ENCODE measurements at places on chromosomes 12 and 14. TPM values are rescaled to one million over a fixed set of nuclear protein-coding genes. Genes with fewer than 3 reads are reported as not detected.

DNA sequence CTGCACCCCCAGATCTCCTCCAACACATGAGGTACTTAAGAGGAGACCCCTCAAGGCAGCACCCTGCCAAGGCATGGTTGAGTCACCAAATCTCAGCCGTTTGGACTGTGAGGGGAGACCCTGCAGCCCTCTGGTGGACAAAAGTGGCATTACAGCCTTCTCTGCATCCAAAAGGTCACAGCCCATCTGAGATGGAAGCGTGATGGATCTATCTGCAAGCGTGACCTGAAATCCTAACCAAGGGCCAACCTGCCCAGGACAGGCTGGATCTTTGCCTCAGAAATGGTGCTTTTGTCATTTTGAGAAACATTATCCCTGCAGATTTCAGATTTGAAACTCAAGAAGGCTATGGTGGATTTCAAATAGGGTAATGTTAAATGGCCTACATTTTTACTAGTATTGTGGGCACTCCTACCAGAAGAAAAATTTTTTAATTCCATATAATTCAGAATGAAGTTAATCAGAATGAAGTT, 23.7 kb upstream of the DHRS4 start:
- H3K27me3 ChIP-seq, result no peaks in the 10 kb centered on the region
- H3K36me3 ChIP-seq, result no peaks in the 10 kb centered on the region
- no peak overlapping the region for H3K4me3 ChIP-seq
- no peaks in the 10 kb centered on the region for H3K4me1 ChIP-seq
- peak; percentile 25 for DNase-seq

DNA sequence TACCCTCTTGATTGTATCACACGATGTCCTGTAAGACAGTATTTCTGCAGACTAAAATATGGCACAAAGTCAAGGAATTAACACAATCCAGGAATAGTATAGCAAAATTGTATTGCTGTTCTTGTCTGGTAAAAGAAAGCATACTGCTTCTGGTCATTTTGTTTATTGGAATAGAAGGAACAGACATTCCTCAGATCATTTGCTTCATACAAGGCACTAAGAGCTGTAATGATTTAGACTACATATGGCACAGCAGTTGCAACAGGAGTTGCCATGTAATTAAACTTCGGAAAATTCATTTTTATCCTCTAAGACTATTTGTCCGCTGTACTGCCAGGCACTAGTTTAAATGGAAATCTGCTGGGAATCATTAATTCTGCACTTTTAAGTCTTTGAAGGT, 7.6 kb upstream of the KERA start:
- no peak overlapping the region for H3K4me3 ChIP-seq
- DNase-seq, result no peak
- no peaks in the 10 kb centered on the region for H3K27me3 ChIP-seq
- no peaks in the 10 kb centered on the region for H3K36me3 ChIP-seq
- H3K27ac ChIP-seq, result no peak overlapping the region

DNA sequence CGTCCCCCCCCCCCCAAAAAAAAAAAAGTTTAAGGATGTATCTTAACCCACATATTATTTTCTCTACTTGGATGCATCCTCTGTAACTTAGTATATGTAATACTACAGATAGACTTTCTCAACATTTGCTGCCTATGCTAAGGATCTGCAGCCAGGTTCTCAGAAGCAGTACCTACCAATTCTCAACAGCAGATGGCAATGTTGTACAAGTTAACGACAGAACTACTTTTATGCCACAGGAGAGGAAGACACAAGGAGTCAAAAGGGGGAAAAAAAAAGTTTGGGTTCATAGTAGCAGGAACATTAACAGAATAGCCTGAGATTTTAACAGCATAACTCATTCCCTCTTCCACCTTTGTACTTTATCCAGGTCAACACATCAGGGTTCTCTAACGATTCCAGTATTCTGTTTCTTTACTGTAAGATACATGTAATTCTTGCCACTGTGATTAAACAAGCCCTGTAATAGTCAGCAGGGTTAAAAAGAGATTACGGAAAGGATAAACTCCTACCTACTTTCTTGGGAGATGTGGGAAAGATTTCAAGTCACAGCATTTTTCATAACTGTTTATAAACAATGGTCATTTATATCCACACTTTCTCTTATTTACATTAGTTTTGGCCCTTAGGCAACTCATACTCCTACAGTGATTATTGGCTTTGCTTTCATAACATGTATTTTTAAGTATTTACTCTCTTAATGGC, 5.7 kb upstream of the NEK9 start:
- H3K27me3 ChIP-seq, result no peaks in the 10 kb centered on the region
- H3K36me3 ChIP-seq, result peaks cover 5% of the 10 kb centered on the region
- no peak overlapping the region for H3K4me3 ChIP-seq
- H3K4me1 ChIP-seq, result peaks cover 11% of the 10 kb centered on the region
- peak; percentile 66 for DNase-seq
- no peak overlapping the region for H3K27ac ChIP-seq

GRCh38 chr14:83467811-83468210, 1934.2 kb upstream of the SEL1L start:
- no peaks in the 10 kb centered on the region for H3K27me3 ChIP-seq
- no peaks in the 10 kb centered on the region for H3K36me3 ChIP-seq
- H3K27ac ChIP-seq, result no peak overlapping the region
- DNase-seq, result no peak
- no peaks in the 10 kb centered on the region for H3K4me1 ChIP-seq

DNA sequence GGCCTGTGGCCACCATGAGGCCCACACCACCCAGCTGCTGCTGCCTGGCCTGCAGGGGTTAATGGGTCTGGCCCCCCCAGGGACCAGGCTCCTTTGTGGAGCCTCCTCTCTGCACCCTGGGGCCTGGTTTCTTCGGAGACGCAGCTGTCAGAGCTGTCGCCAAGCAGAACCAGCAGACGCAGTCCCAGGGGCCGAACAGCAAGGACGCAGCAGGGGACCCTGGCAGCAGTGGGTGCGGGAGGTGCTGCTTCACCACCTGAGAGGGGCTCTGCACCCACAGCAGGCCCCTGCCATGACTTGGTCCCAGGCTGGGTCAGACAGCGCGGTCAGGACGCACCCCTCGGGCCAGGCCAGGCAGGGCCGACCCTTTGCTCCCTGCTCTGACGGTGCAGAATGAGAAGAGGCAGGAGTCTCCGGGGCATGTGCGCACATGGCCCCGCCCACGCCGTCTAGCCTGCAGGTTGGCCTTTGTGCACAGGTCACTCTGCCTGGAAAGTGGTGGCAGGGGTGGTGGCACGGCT, 30.5 kb downstream of the JAG2 start:
- H3K4me1 ChIP-seq, result no peaks in the 10 kb centered on the region
- no peak overlapping the region for H3K27ac ChIP-seq
- H3K36me3 ChIP-seq, result no peaks in the 10 kb centered on the region
- DNase-seq, result no peak

- DNase-seq, result no peak
- no peaks in the 10 kb centered on the region for H3K27me3 ChIP-seq
- H3K4me1 ChIP-seq, result no peaks in the 10 kb centered on the region
- H3K4me3 ChIP-seq, result no peak overlapping the region
- no peak overlapping the region for H3K27ac ChIP-seq
- H3K36me3 ChIP-seq, result no peaks in the 10 kb centered on the region
Measured at GRCh38 chr12:48803675-48804074, 14.6 kb upstream of the CACNB3 start.

GRCh38 chr14:94143711-94144110, 14.3 kb upstream of the IFI27L2 start:
- no peaks in the 10 kb centered on the region for H3K27me3 ChIP-seq
- no peak overlapping the region for H3K27ac ChIP-seq
- H3K4me3 ChIP-seq, result no peak overlapping the region
- no peaks in the 10 kb centered on the region for H3K36me3 ChIP-seq
- DNase-seq, result no peak

DNA sequence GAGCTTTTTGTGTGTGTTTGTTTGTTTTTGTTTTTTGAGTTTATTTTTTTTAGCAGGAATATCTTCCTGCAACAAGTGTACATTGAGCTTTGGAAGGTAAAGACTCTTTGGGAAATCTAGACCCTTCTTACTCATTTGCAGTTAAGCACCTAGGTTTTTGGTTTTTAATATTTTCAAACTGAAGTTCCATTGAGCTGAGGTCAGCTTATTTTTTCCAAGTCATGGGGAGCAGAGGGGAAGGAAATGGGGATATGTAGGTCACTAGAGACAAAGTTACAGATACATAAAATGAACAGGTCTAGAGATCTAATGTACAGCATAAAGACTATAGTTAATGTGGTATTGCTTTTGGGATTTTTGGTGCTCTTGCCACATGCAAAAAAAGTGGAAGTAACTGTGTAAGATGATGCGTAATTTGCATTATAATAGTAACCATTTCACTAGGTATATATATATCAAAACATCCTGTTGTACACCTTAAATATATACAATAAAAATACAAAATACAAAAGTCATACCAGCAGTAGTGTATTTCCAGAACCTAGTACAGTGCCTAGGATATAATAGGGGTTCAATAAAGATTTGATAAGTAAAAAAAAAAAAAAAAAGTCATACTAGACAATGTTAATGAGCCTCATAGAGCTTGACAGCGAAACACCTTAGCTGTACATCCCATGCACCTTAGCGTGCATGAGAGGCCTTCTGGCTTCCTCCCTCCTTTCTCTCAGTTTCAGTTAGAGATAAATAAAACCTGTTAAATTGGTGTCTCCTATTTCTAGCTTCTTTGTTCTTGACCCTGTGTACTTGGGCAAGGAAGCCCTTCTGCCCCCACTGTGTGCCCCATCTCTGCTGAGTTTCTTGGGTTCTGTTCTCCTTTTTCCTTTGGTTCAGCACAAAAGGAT, 22.7 kb downstream of the CGRRF1 start:
- peak overlapping the region; percentile 45 for H3K4me3 ChIP-seq
- H3K36me3 ChIP-seq, result peaks cover 2% of the 10 kb centered on the region
- H3K27ac ChIP-seq, result peak overlapping the region; percentile 79
- no peaks in the 10 kb centered on the region for H3K27me3 ChIP-seq

DNA sequence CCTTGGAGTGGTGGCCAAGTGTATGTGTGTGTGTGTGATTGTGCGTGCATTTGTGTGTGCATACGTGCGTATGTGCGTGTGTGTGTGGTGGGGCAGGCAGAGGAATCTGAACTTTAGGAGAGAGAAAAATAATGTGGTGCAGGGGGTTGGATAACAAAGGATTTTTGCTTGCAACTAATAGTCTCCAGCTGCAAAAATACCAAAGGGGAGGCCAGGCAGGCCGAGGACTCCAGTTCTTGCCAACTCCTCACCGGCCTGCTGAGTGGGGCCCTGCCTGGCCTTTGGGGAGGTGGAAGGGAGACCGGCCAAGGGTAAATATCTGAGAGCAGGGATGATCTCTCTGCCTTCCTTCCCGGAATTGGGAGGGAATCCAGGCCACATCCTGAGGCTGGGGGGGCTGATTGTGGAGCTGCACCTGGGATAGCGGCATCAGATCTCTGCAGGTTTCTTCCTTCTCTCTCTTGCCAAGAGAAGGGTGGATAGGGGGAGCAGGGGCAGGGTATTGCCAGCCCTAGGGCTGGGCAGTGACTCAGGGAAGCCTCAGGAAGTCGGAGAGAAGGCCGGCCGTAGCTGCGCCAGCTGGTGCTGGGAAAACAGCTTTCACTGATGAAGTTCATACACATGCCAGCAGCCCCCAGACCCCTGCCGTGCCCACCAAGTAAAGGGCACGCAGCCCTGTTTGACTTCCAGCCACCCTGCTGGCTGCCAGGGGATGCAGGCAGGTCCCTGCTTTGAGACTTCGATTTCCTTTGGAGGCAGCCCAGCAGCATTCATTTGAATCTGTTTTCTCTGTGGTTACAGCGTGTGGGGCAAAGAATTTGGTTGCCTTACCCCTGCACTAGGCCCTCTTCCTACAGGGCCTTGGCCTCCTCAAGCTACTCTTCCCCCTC, 4.6 kb upstream of the LRP1-AS start:
- H3K27ac ChIP-seq, result no peak overlapping the region
- DNase-seq, result no peak
- H3K4me3 ChIP-seq, result no peak overlapping the region
- peaks cover 4% of the 10 kb centered on the region for H3K4me1 ChIP-seq
- H3K36me3 ChIP-seq, result no peaks in the 10 kb centered on the region
- H3K27me3 ChIP-seq, result no peaks in the 10 kb centered on the region

- no peaks in the 10 kb centered on the region for H3K36me3 ChIP-seq
- H3K4me1 ChIP-seq, result no peaks in the 10 kb centered on the region
- no peak overlapping the region for H3K27ac ChIP-seq
Measured at GRCh38 chr12:18811273-18811672, 73.4 kb downstream of the CAPZA3 start.

- no peak overlapping the region for H3K4me3 ChIP-seq
- no peaks in the 10 kb centered on the region for H3K27me3 ChIP-seq
- no peak overlapping the region for H3K27ac ChIP-seq
Measured at GRCh38 chr14:55386037-55386808, 25.4 kb downstream of the ATG14 start.

- no peaks in the 10 kb centered on the region for H3K27me3 ChIP-seq
- peaks cover 8% of the 10 kb centered on the region for H3K36me3 ChIP-seq
- H3K4me3 ChIP-seq, result no peak overlapping the region
- no peak for DNase-seq
- no peaks in the 10 kb centered on the region for H3K4me1 ChIP-seq
Measured at GRCh38 chr14:54425537-54426274, 15.5 kb downstream of the CNIH1 start.

DNA sequence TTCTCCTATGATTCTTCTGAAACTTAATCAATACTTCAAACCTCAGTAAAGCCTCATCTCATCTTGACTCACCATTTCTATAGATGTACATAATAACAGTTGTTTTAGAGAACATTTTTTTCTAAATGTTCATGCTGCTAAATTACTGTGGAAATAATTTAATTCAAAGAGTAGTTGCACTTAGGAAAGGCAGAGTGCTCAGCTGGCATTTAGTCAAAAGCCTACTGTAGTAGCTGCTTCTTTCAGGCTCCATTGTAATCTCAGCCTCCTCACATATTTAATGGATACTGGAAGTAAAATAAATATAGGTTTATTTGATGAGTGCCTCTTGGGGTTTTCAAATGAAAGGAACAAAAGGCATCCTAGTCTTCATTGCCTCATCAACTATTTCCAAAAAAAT, 325.0 kb downstream of the CCER1 start:
- no peaks in the 10 kb centered on the region for H3K36me3 ChIP-seq
- no peak for DNase-seq
- no peaks in the 10 kb centered on the region for H3K27me3 ChIP-seq
- H3K4me3 ChIP-seq, result no peak overlapping the region
- no peaks in the 10 kb centered on the region for H3K4me1 ChIP-seq
- H3K27ac ChIP-seq, result no peak overlapping the region

GRCh38 chr12:53459097-53459496, 7.2 kb downstream of the PCBP2 start:
- H3K27ac ChIP-seq, result no peak overlapping the region
- DNase-seq, result no peak
- H3K4me1 ChIP-seq, result peaks cover 6% of the 10 kb centered on the region
- no peaks in the 10 kb centered on the region for H3K27me3 ChIP-seq
- H3K4me3 ChIP-seq, result no peak overlapping the region
- peaks cover 21% of the 10 kb centered on the region for H3K36me3 ChIP-seq

PSMB5 gene
- 94.5 TPM for total RNA-seq

COCH gene
- 6.8 TPM for total RNA-seq

ENDOU gene
- total RNA-seq, result not detected

OR4N5 gene
- not detected for total RNA-seq

ALDH2 gene
- total RNA-seq, result 16.6 TPM

ASB2 gene
- total RNA-seq, result 40.4 TPM

ADGRD1 gene
- total RNA-seq, result 1.3 TPM

AMIGO2 gene
- total RNA-seq, result 0.15 TPM

DIP2B gene
- total RNA-seq, result 30.0 TPM

All from GM12878 (cell line).